ENCODE measurements at places on chromosomes 7 and 10.

DNA sequence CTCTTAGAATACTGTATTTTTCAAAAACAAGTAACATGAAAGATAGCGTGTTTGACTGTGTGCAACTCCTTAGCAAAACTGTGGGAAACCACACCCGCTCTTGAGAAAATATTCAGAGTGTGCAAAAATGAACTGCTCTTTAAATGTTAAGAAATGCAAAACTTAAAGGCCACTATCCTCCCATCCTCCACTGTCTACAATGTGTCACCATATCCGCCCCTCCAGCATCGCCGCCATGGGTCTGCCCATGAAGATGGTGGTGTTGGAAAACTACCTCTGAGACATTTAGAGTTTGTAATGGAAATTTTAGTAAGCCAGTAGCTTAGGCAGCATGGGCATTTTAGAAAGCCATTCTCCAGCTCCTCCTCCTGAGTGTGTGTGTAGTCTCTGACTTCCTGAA, 20.1 kb upstream of the NMT2 start:
- DNase-seq = no peak

DNA sequence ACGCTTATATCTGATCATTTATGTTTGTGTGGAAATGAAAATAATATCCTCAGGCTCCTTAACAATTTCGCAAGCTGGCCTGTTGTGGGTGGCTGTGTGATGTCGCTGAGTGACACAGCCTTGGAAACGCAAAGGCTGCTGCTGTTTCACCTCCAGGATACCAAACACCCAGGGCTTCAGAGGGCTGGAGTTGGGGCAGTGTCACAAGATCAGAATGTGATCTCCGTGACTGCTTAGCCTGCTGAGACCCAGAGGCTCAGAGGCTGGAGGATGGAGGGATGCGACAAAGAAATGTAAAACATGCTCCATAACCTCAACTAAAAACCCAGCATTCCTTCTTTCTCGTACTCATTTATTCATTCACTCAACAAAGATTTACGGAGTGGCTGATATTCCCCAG, 37.2 kb upstream of the BMPER start:
- no peak for DNase-seq

DNA sequence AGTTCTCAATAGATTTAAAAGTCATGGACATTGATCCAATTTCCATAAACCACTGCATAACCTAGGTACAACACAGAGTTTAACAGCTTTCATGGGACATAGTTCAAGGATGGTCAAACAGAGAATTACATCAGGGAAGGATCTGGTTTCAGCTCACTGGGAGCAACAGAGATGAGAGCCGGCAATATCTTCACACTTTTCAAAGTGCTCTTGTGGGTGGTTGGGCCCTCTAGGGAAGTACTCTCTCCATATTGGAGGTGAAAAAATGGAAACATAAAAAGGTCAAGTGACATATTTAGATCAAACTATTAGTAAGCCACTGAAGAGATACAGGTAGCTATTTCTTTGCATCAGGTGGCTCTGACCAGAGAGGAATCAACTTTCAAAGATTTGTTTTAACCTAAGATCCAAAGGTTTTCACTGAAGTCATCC, 61.8 kb upstream of the LRRN3 start:
- no peak for DNase-seq

DNA sequence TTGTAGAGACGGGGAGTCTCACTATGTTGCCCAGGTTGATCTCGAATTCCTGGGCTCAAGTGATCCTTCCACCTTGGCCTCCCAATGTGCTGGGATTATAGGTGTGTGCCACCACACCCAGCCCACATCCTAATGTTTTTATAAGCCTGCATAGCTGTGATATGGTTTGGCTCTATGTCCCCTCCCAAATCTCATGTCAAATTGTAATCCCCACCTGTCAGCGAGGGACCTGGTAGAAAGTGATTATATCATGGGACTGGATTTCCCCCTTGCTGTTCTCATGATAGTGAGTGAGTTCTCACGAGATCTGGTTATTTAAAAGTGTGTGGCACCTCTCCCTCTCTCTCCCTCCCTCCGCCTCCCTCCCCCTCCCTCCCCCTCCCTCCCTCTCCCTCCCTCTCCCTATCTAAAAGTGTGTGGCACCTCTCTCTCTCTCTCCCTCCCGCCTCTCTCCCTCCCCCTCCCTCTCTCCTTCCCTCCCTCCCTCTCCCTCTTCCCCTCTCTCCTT, 13.9 kb downstream of the BAMBI start:
- no peak for DNase-seq

DNA sequence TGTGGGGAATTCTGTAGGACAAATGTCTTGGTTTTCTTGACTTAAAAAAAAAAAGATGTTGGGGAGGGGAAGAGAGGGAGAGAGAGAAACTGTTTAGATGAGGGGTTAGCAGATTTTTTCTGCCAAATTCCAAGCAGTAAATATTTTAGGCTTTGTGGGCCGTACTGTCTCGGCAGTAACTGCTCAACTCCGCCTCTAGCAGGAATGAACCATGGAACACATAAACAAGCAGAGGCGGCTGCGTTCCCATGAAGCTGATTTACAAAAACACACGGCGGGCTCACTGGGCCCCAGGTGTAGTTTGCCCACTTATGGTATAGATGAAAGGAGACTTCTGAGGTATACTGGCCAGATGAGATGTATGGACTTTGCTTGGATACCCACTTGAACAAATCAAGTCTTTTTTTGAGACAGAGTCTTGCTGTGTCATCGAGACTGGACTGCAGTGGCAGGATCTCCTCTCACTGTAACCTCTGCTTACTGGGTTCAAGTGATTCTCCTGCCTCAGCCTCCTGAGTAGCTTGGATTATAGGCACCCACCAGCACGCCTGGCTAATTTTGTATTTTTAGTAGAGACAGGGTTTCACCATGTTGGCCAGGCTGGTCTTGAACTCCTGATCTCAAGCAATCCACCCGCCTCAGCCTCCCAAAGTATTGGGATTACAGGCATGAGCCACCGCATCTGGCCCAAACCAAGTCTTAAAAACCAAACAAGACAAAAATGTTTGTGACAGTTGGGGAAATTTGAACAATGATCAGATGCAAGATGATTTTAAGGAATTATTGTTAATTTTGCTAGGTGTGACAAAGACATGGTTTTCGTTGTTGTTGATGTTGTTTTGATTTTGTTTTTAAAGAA, 9.7 kb upstream of the ADAMTS14 start:
- DNase-seq = no peak

Measured in stimulated activated CD4-positive, alpha-beta T cell treated with anti-CD3 and anti-CD28 coated beads, TNF-alpha, amount 100 ng/mL, for 4 hours (primary cell).